Panc1 (cell line): ENCODE measurements at places on chromosomes 16 and 17. TPM values are rescaled to one million over a fixed set of nuclear protein-coding genes. Genes with fewer than 3 reads are reported as not detected.

DNA sequence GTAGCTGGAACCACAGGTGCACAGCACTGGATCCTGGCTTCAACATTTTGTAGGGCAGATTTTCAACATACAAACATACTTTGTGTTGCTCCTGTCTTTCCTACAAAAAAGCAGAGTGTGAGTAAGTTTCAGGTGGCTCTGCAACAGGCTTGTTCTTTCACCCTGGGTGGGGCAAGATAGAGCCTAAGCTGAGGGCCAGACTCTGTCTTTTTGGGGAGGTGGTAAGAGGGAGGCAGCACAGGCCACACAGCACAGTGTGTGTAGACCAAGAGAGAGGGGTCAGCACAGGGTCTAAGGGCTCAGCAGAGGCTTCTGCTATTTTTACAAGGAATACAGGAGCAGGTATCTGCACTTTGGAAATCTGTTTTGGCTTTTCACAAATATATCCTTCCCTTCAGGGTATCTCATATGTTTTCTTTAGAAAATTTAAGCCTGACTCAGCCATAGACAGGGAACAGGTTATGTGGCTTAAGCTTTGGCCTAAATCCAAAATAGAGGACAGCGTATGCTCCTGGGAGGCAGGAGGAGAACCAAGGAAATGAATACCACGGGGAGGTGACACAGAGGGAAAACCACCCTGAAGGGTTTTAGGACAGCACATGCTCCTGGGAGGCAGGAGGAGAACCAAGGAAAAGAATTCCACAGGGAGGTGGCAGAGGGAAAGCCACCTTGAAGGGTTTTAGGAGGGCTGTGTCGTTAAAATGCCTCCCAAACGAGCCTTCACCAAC, 21.6 kb downstream of the EMC8 start:
- H3K27me3 ChIP-seq = no peaks in the 10 kb centered on the region
- H3K36me3 ChIP-seq = peaks cover 3% of the 10 kb centered on the region; the same call in 1 of the 2 replicates

DNA sequence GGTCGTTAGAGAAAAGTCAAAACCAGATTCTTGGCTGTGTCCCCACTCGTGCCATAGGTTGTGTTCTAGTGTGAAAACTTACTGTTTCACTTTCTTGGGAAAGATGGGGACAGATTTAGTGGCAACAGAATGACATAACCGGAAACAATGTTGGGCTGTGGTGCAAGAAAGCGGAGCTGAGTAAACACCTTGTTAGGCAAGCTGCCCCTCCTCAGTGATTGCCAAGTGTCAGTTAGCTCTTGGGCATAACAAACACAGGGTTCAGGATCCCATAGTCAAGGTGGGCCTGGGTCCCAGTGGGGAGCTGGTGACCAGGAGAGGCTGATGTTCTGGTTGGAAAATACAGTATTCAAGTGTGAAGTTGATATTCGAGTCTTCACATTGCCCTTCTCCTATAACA, 15.4 kb downstream of the UBN1 start:
- no peak overlapping the region; the same call in 1 of the 2 replicates for H3K27ac ChIP-seq
- DNase-seq = no peak
- no peak overlapping the region for H3K4me3 ChIP-seq
- H3K27me3 ChIP-seq = no peaks in the 10 kb centered on the region

DNA sequence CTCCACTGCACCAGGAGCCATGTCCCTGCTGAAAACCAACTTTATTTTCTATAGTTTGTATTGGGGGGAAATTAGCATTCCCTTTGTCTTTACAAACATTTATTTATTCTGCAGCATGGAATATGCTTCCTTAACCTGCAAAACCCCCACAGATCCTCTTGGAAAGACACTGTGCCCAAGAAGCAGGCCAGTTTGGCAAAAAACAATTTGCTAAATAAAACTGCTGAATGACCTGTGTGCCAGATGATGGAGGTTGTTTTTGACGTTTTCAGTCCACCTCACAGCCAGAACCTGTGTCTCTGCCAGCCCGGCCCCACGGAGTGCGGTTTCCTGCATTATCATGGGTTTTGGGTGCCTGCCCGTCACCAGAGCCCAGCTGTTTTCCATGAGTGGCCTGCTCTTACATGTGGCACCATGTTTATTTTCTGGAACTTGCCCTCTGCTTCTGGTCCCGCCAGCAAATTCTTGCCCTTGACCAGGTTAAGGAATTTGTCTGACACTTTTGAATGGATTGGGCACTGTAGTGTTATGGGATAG, 26.4 kb downstream of the ORC6 start:
- H3K27ac ChIP-seq = no peak overlapping the region
- H3K36me3 ChIP-seq = no peaks in the 10 kb centered on the region
- H3K27me3 ChIP-seq = no peaks in the 10 kb centered on the region
- DNase-seq = no peak
- H3K4me3 ChIP-seq = no peak overlapping the region

DNA sequence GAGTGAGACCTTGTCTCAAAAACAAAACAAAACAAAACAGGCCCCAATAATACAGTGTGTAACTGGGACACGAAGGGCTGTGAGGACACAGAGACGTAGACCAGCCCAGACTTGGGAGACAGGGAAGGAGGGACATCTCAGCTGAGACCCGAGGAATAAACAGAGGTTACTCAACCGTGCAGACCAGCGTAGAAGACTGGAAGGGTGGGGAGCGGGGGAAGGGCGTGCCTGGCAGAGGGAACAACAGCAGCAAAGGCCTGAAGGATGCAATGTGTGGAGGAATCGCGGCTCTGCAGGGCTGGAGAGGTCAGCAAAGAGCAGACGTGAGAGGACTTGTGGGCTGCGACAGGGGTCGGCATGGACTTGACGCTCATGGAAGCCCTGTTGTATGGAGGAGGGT, 11.6 kb upstream of the CES4A start:
- no peaks in the 10 kb centered on the region for H3K36me3 ChIP-seq
- no peak overlapping the region for H3K27ac ChIP-seq
- H3K27me3 ChIP-seq = no peaks in the 10 kb centered on the region
- no peaks in the 10 kb centered on the region for H3K4me1 ChIP-seq
- H3K4me3 ChIP-seq = no peak overlapping the region
- DNase-seq = no peak

GRCh38 chr16:56450275-56450985, 702 bp downstream of the NUDT21 start:
- DNase-seq = no peak
- H3K27me3 ChIP-seq = no peaks in the 10 kb centered on the region
- H3K27ac ChIP-seq = peak overlapping the region; percentile 90
- peak overlapping the region; percentile 94 for H3K4me3 ChIP-seq
- peaks cover 25% of the 10 kb centered on the region for H3K36me3 ChIP-seq
- H3K4me1 ChIP-seq = peaks cover 19% of the 10 kb centered on the region

DNA sequence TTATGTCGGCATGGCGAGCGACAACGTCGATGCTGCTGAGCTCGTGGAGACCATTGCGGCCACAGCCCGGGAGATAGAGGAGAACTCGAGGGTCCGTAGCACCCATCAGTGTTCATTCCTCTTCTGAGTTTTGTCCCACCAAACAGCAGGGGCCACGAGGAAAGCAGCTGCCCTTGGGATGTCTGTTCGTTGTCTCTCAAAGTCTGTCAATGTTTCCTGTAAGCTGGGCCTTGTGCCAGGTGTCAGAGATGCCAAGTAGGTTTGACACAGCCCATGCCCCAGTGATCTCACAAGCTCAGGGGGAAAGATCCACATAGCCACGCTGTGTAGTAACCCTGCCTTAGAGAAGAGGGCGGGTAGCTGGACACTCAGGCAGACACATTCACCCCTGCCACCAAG, 22.6 kb downstream of the NTAN1 start:
- no peak overlapping the region for H3K27ac ChIP-seq
- 0 out of 2 replicates have a peak, but pooled peaks cover 4% of the 10 kb centered on the region for H3K4me1 ChIP-seq
- no peak overlapping the region for H3K4me3 ChIP-seq
- peaks cover 17% of the 10 kb centered on the region for H3K36me3 ChIP-seq
- DNase-seq = no peak

DNA sequence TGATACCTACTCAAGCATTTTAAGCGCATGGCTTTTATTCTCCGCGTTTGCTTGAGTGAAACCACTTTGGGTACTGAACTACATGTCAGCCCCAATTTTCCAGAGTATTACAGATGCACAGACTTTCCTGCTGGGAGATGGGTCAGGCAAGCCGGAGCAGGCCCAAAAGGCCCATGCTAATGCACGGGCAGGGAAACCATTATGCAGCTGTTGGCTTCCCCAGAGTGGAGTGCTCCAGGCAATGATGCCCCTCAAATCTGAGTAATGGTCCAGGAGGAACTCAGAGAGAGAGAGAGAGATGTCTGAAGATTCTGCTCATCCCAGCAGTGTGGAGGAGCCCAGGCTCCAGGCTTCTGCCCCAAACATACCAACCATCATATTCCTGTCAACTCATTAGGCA, 80.2 kb downstream of the CDH11 start:
- no peaks in the 10 kb centered on the region for H3K4me1 ChIP-seq
- no peak overlapping the region for H3K27ac ChIP-seq
- H3K27me3 ChIP-seq = no peaks in the 10 kb centered on the region
- DNase-seq = no peak
- no peak overlapping the region for H3K4me3 ChIP-seq

ZNF19 gene
- total RNA-seq = 2.5 TPM
